Smooth muscle cell of the brain vasculature (primary cell): ENCODE measurements at places on chromosomes 4 and X.

GRCh38 chr4:94603170-94603747 is 151.5 kb downstream of the PDLIM5 start:
- no peak for DNase-seq

GRCh38 chr4:95835672-95836071 is 4.2 kb upstream of the PDHA2 start:
- no peak for DNase-seq

- no peak for DNase-seq
Measured at GRCh38 chrX:18461431-18461830, 36.0 kb downstream of the CDKL5 start.

DNA sequence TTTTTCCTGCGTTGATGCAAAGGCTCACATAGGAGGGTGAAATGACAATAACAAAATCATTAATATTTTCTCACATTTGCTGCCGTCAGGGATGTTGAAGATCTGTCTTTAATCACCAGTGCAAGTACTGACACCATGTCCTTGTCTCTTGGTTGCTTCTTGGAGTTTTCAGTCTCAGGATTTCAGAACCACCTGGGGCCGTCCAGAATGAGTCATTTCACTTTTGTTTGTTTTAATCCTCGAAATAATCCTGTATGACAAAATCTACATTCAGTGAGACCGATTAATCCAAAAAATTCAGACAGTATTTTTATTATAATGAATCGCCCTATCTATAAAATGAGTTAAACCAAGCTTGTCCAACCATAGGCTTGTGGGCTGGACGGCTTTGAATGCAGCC is 47.2 kb downstream of the NEIL3 start:
- peak; percentile 3 for DNase-seq

- DNase-seq: no peak
Measured at GRCh38 chrX:145729635-145730034, 88.0 kb upstream of the SLITRK2 start.

DNA sequence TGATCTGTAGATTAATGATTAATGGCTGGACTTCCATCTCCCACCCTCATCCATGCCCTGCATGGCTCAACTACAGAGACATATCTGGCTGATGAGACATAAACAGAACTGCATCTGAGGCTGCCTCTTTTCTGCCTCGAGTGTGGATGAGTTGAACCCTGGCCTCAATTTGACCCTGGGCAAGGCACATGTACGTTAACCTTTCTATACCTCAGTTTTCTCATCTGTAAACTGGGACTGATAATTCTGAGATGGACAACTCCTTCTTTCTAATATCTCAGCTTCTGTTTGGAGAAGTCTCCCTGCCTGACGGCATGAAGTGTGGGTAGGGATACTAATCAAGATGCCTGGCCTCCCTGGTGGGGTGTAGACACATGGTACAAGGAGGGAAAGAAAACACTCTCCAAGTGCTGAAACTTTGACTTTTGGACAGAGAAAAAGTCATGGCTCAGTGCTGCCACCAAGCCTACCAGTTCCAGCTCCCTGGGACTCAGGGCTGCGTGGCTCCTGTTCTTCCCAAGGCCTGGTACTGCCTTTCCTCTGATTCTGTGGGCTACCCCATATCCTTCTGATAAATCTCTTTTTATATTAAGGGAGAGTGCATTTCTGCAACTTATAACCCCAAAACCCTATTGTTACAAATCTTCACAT is 64.4 kb downstream of the HAUS3 start:
- DNase-seq: no peak

DNA sequence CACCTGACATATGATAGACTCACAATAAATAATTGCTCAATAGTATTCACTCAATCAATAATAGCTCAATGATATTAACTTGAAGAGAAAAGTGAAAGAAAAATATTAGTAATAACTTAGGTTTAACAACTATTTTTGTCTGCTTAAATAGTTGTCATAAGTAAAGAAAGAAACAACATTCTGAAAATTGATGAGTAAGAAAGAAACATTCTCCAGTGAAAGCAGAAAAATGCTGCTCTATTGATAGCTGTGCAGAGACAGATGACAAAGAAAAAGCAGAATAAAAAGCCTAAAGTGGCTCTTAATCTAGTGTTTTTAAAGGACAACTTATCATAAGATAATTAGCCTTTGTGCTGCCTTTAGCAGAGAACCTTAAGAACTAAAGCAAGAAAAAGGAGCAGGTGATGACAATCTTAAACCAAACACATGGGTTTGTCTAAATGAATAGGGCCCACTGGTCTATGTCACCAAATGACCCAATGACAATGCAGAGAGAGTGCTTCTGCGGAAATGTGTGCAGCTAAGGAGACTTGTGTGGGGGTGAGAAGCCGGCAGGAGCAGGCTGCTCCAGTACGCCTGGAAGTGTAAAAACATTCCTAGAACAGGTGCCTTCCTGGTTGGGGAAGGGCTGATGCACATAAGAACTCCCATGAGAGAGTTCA is 13.2 kb downstream of the HS3ST1 start:
- DNase-seq: no peak

DNA sequence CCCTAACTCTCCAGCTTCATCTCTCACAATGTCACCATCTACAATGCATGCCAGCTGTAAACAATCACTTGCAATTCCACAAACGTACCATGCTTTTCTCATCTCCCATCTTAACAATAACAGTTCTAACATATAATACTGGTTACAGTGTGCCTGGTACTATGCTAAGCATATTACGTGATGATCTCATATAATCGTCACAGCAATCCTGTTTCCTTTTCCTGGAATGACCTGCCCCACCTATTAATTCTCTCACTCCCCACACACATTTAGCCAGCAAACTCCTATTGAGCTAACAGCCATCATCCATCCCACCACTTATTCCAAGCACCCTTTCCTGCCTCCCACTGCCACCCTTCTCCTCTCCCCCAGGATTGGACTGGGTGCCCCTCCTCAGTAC is 7.9 kb downstream of the JCHAIN start:
- no peak for DNase-seq

DNA sequence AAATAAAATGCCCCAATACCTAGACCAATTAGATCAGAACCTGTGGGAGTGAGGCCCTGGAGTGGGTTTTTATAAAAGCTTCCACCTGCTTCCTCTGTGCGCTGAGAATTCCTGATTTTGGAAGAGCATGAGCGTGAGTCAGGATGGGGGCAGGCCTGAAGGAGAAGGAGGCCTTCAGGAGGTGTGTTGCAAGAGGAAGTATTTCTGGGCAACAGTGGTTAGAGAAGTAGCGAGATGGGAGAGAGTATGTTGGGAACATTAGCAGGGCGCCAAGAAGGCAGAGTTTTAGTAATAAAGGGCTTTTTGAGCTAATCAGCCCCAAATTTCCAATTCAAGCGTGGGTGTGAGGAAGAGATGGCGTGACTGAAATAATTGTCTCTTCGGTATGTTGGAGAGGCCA is 349.8 kb downstream of the UNC5C start:
- DNase-seq: no peak

DNA sequence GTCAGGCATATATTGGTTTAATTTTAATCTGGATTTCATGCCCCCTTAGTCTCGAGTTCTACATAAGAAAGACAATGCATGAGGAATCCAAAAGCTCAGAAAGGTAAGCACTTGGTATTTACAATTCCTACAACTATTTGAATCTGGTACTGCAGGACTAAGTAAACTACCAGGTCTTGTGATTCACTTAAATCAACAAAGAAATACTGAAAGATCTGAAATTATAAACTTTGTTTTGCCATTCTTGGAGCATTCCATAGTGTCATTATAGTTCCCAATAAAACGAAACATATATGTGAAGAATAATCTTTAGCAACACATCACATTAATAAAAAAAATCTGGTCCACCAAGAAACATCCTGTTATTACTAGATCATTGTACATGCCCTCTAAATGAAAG is 482.3 kb downstream of the ANKRD50 start:
- DNase-seq: no peak

DNA sequence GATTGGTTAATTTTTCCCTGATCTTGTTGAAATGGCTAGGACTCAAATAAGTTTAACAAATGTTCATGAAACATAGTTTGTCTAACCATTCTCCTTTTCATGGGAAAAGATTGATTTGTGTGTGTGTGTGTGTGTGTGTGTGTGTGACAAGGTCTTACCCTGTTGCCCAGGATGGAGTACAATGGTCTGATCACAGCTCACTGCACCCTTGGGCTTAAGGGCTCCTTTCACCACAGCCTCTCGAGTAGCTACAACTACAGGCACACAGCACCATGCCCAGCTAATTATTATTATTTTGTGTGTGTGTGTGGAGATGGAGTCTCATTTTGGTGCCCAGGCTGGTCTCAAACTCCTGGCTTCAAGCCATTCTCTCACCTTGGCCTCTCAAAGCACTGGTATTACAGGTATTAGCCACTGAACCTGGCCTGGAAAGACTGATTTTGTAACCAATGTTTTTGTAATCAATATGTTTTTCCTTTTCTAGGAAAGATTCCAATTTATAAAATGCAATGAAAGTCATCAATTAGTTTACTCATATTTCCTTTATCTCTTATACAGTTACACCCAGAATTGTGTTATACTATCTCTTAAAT is 139.3 kb downstream of the CPE start:
- DNase-seq: no peak

DNA sequence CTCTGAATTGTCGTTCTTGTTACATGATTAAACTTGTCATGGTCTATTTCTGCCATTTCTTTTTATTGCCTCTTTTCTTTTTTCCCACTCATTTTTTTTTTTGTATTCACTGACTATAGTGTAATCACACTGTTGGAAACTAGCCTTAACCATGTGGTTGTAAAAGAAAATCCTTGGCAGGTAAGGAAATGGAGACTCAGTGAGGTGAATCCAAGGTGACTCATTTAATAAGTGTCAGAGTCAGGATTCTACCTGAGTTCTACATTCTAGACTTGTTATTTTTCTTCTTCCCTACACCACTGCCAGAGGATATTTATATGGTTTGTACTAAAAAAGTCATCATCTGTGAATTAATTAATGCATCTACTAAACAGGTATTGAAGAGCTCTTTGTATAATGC is 152.2 kb downstream of the CBLL2 start:
- no peak for DNase-seq

DNA sequence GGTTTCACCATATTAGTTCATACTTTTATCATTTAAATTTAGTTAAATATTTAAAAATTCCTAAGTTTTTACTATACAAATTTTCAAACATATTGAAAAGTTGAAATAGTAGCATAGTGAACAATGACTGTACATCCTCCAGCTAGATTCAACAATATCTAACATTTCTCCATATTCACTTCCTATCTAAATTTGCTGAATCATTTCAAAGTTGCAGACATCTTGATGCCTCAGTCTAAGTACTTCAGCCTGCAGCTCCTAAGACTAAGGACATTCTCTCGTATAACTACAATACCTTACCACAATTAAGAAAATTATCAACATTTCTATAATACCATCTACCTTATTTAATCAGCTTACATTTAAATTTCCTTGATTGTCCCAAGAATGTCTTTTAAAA is 132.7 kb downstream of the TMEM164 start:
- no peak for DNase-seq

DNA sequence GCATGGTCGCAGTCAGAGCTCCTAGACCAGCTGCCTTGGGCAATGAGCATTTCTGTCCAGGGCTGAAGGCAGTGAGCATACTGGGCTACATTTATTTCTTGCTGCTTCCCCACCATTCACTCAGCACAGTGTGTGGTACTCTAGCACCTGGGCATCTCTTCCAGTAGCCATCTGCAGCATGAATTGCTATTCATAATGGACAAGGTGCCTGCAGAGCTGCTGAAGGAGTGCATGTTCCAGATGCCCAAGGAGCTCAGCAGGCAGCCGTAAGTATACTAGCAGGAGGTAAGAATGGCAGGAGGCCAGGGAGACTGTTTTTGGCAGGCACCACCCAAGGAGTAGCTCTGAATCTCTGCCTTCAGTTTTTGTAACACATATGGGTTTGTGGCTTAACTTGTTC is 110.4 kb upstream of the RXFP1 start:
- DNase-seq: peak; percentile 4

- DNase-seq: no peak
Measured at GRCh38 chr4:141797966-141798365, 161.6 kb downstream of the IL15 start.

GRCh38 chrX:13694983-13695382 is 6.1 kb downstream of the RAB9A start:
- DNase-seq: no peak

DNA sequence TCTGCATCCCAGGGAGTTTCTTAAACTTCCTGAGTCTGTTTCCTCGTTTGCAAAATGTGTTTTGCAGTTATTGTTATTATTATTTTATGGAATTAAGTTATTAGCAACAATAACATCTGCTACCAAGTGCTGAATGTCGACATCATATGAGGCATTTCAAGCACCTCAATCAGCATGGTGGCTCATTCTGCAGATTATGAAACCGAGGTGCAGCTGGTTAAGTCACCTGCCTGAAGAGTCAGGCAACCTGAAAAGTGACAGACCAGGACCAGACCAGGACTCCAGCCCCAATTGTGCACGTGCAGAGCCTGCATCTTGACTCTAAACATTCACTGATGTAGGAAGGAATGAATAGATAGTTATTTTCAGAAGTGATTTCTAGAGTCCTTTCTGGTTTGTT is 99.8 kb downstream of the AFAP1 start:
- DNase-seq: no peak
